WERI-Rb-1 (cell line): ENCODE measurements at places on chromosomes 12 and 14.

DNA sequence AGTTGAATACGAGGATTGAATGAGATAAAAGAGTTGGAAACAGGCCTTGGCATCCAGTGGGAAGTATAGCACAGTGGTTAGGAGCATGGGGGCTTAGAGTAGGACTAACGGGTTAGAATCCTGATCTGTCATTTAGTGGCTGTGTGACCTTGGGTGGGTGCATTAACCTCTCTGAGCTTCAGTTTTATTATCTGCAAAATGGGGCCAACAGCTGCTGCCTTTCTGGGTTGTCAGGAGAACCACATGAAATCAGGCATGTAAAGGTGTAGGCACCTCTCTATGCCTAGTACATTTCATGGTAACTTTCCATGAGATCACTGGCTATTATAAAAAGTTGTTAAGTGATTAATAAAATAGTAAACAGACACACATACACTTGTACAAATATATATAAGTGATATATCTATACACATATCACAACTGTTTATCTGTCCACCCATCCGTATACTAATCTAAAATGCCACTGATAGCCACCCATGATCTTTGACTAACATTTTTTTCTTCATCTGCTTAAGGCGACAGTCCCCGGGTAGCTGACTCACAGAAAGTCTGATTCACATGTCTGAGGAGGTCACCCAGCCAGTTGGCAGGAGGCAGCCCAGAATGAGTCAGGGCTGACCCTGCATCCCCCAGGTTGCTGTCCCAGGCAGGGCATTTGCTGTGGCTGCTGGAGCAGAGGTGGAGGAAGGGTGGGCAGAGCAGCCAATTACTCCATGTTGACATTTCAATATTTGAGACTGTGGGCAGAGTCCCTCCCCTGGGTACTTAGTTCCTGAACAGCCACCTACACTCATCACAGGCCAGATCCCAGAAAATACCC lies 125.6 kb upstream of the NOS1 start:
- DNase-seq = no peak

GRCh38 chr14:98548071-98548686 lies 723.8 kb downstream of the BCL11B start:
- no peak for DNase-seq

- DNase-seq = peak; percentile 76
Measured at GRCh38 chr12:109967383-109968031, 28.7 kb downstream of the GIT2 start.

DNA sequence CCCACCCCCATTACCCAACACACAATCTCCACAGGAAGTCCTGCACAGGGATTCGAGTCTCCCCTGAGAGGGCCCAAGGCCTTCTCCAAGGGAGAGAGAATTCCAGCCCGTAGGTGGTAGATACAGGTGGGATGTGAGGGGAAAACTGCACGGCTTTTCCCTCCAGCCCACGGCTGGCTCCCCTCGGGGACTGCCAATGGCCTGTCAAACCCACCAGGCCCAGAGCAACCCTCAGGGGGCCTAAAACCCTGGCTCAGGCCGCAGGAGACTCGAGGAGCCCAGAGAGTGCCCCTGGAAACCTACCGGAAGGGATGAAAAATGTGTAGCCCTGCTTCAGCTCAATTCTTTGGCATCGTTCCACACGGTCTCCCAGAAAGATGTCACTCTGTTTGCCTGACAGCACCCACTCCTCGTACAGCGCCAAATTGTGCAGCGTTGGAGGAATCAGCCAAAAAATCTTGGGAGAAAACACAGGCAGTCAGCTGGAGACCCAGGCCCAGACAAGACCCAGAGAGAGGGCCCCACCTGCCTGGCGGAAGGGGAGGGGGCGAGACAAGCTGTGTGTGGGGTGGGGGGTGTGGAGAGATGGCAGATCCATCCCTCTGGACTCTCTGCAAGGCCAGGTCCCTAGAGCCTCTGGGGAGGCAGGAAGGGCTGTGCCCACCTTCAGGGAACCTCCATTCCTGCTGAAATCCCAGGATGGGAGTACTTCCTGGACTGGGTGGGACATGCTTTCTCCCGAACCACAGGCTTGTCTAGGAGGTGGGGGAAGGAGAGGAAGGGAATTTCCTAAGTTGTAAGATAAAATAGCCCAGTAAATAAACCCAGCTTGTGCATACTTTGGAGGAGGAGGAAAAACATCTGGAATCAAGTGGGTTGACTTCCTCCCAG lies 48.1 kb downstream of the KDM2B start:
- DNase-seq = no peak

DNA sequence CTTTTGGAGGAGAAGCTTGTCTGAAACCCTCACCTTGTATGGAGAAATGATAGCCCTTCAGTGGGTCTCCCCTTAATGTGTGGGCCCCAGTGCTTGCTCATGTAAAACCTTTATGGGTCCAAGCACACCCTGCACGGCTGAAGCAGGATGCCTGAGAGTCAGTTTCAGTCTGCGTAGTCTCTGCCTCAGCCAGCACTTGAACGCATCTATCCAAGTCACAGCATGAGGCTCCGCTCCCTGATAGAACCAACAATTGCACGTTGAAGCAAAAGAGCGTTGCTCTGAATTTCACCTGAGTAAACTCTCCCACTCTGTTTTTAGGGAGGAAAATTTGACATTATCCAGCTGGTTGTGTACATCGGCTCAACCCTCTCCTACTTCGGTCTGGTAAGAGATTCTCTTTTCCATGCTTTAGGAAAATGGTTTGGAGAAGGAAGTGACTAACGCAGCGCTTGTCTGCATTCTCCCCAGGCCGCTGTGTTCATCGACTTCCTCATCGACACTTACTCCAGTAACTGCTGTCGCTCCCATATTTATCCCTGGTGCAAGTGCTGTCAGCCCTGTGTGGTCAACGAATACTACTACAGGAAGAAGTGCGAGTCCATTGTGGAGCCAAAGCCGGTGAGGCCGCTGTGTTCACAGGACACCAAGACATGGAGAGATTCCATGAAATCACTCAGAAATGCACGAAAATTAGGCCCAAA lies 33.0 kb upstream of the P2RX4 start:
- DNase-seq = no peak

- DNase-seq = no peak
Measured at GRCh38 chr14:60999536-60999935, 18.5 kb downstream of the SLC38A6 start.

DNA sequence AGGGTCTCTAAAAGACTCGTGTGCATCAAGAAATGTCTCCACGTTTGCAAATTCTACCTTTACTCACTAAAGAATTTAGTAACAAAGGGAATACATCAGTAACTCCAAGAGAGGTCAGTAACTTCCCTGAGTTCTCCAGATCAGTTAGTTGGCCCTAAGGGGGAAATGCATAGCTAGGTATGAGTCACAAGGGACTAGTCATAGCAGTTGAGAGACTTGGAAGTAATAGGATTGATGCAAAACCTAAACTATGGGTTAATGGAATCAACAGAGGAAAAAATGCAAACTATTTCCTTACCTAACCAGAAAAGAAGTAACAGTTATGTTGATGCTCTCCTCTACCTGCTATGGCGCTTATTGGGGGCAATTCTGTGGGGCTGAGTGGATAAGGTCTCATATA lies 148.8 kb upstream of the GARIN6 start:
- DNase-seq = no peak

DNA sequence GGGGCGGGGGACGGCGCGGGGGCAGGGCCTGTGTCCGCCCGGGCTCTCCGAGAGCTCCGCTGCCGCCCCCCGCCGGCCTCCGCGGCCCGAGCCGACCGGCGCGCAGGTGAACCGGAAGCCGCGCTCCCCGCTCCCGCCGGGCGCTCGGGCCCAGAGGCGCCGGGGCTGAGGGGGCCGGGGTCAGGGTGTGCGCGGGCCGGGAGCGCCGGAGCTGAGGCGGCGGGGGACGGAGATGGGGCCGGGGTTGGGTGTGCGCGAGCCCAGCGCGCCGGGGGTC lies 431 bp downstream of the HIP1R start:
- DNase-seq = no peak

- DNase-seq = no peak
Measured at GRCh38 chr12:19916974-19917373, 451.4 kb upstream of the PDE3A start.

DNA sequence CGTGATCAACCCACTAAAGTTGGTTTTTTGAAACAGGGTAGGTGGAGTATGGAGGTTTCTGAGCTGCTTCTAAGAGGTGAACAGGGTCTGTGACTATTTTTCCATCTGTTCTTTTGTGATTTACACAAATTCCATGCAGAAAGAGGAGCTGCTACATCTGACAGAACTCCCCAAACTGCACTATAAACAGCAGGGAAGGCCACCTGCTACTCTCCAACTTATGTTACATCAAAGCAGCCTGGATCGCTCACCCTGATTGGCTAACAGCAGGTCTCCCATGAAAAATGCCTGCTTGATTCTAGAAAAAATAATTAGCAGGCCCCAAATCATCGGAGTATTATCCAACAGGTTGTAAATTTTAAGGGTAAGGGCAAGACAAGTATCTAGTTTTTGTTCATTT lies 282.9 kb upstream of the FLRT2 start:
- DNase-seq = no peak

GRCh38 chr12:10102322-10102721 lies 3.5 kb upstream of the CLEC1A start:
- DNase-seq = no peak

GRCh38 chr12:56994231-56994746 lies 12.1 kb downstream of the ZBTB39 start:
- DNase-seq = no peak

DNA sequence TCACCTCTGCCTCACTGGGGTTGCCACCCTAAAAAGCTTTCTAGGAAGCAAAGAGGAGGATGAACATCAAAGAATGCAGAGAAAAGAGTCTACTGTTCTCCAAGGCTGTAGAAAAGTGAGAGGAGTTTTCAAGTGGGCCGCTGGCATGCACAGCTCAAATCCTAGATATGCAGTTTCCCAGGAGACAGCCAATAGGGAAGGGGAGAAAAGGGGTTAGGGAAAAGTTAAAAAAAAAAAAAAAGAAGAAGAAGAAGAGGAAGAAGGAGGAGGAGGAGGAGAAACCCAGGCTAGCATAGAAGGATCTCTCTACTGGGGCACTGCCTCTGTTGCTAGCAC lies 682 bp downstream of the BATF start:
- DNase-seq = no peak

- DNase-seq = no peak
Measured at GRCh38 chr14:86321151-86321550, 791.2 kb downstream of the FLRT2 start.

GRCh38 chr12:43289426-43289801 lies 262.6 kb downstream of the ADAMTS20 start:
- DNase-seq = no peak

DNA sequence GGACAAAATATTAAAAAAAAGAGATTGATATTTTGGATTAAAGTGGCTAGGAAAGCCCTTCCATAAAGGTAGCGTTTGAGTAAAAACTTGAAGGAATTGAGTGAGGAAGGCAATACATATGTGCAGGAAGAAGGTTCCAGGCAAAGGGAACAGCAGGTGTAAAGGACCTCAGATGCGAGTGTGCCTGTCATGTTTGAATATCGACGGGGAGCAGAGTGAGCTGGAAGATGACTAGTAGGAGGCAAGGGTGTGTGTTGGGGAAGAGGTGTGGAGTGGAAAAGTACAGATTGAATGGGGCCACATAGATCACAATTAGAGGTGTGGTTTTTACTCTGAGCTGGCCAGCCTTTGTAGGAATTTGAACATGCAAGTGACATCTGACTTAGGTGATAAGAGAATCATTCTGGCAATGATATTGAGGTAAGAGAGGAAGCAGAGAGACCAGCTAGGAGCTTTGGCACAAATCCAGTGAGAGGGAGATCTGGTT lies 15.0 kb upstream of the FBXO33 start:
- DNase-seq = no peak

GRCh38 chr12:14577344-14577743 lies 9.7 kb upstream of the PLBD1 start:
- DNase-seq = no peak

DNA sequence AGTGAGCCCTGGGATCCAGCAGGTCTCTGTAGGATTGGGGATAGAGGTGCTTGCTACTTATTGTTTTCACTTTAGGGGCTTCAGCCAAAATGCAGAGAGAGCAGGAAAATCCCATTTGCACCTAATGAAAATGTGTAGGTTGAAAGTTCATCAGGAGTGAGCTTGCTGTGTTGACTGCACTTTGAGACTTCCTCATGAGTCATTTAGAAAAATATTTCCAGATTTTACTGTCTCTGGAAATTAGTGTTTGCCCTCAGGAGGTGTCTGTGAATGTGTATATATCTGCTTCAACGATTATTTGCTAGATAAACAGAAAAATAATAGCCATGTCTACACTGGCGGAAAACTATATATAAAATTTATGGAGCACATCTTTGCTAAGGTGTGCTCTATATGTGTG lies 159.3 kb downstream of the CAND1 start:
- no peak for DNase-seq

- no peak for DNase-seq
Measured at GRCh38 chr12:111074559-111074958, 154.2 kb upstream of the MYL2 start.

GRCh38 chr12:67757651-67758050 lies 109.1 kb downstream of the DYRK2 start:
- no peak for DNase-seq

GRCh38 chr14:24137529-24138395 lies 1.8 kb downstream of the PSME1 start:
- no peak for DNase-seq

GRCh38 chr12:68769941-68770340 lies 24.0 kb downstream of the SLC35E3 start:
- DNase-seq = no peak

GRCh38 chr12:15472036-15472435 lies 149.7 kb downstream of the PTPRO start:
- DNase-seq = no peak
